ENCODE measurements at places on chromosomes 6 and 20. TPM values are rescaled to one million over a fixed set of nuclear protein-coding genes. Genes with fewer than 3 reads are reported as not detected.

- no peak overlapping the region for H3K27ac ChIP-seq
- no peak for DNase-seq
- no peak overlapping the region for H3K4me3 ChIP-seq
These were observed 636.3 kb upstream of the MARCKS start for GRCh38 chr6:113220832-113221231.

- no peaks in the 10 kb centered on the region for H3K27me3 ChIP-seq
- H3K36me3 ChIP-seq, result no peaks in the 10 kb centered on the region
These were observed 695.9 kb downstream of the EPHA7 start for GRCh38 chr6:92723390-92723931.

- peaks cover 4% of the 10 kb centered on the region for H3K36me3 ChIP-seq
- H3K4me3 ChIP-seq, result no peak overlapping the region
- H3K27me3 ChIP-seq, result no peaks in the 10 kb centered on the region
- no peak overlapping the region for H3K27ac ChIP-seq
- no peak for DNase-seq
These were observed 294.8 kb downstream of the CDC5L start for GRCh38 chr6:44682280-44682679.

DNA sequence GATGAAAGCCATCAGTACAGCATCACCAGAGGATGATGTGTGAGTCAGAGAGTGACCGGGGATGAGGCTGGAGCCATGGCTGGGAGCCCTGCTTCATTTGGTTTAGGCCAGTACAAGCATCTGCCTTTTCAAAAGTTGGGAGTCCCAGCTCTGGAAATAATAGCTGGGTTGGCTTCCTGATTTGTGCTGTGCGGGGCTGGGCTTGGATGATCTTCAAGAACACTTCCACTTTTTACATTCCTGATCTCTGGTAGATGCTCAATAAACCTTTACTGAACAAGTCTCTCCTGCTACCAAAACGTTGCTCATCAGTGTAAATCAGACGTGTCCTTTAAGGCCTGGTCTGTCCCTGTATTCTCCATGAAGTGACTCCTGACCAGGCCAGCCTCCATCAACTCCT lies 44.1 kb upstream of the ADGRF4 start:
- H3K27me3 ChIP-seq, result no peaks in the 10 kb centered on the region
- no peak overlapping the region for H3K4me3 ChIP-seq
- no peak for DNase-seq

- no peak for DNase-seq
- no peak overlapping the region for H3K27ac ChIP-seq
- peaks cover 28% of the 10 kb centered on the region for H3K4me1 ChIP-seq
- H3K27me3 ChIP-seq, result no peaks in the 10 kb centered on the region
- H3K4me3 ChIP-seq, result no peak overlapping the region
- peaks cover 10% of the 10 kb centered on the region for H3K36me3 ChIP-seq
These were observed 2.7 kb upstream of the COL9A3 start for GRCh38 chr20:62814060-62814708.

Gene SLC35D3
- total RNA-seq, result not detected

Gene LHFPL5
- not detected for total RNA-seq

Gene ZNF391
- total RNA-seq, result 4.1 TPM

Data from chondrocyte (in vitro differentiated cells).